ENCODE measurements at places on chromosomes 11 and 22.

GRCh38 chr11:73091521-73092305 lies 50.4 kb downstream of the FCHSD2 start:
- DNase-seq, result no peak

GRCh38 chr11:80724366-80724765 lies 1283.5 kb upstream of the TENM4 start:
- DNase-seq, result no peak

- no peak for DNase-seq
Observed at GRCh38 chr22:24043958-24044357, 32.9 kb downstream of the CABIN1 start.

DNA sequence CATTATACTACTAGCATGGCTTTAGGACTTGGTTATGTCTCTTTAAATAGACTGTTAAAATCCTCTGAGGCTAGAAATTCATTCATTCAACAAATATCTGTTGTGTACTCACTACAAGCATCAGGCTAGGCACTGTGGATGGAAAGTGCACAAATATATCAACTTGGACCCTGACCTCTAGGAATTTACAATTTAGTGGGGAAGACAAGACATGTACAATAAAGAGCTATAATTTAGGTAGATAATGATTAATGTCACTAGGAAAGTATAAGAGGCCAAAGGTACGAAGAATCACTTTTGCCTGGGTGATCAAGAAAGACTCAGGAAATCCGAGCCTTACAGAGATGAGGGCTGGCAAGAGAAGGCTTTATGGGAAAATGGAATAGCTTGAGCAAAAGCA lies 25.6 kb upstream of the BMAL1 start:
- no peak for DNase-seq

DNA sequence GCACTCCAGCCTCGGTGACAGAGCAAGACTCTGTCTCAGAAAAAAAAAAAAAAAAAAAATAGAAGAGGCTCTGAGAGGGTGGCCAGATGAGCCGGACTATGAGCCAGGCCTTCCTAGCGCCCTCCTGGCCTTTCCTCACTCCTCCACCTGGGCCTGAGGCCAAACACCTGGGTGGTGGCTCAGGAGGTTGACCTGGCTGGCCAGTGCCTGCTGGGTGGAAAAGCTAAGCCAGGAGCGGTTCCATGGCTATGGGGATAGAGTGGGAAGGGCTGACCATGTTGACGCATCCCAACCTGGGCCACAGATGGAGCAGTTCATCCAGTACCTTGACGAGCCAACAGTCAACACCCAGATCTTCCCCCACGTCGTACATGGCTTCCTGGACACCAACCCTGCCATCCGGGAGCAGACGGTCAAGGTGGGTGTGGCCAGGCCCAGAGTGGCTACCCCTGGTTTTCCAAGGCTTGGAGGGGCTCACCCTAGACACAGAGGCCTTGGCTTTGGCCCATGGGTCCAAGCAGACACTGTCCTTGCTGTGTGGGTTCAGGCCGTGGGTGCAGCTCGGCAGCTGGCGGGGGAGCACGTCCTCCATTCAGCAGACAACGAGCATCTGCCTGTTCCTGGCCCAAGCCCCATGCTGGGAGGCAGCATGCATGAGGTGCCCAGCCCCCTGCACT lies 7.6 kb downstream of the SCYL1 start:
- no peak for DNase-seq

Data from hippocampal formation (tissue), 2 donors.